ENCODE measurements at places on chromosomes 1 and 21. TPM values are rescaled to one million over a fixed set of nuclear protein-coding genes. Genes with fewer than 3 reads are reported as not detected.
A peak's percentile ranks its signal among the peaks of the same experiment; 100 is the strongest.

Gene DENND1B
- total RNA-seq, result 14.8 TPM

Gene ZNF684
- total RNA-seq, result 3.5 TPM

Gene CYP4Z1
- not detected for total RNA-seq

Gene DLGAP3
- 0.22 TPM for total RNA-seq

- no peak overlapping the region for H3K4me3 ChIP-seq
- no peak overlapping the region for H3K27ac ChIP-seq
- H3K36me3 ChIP-seq, result no peaks in the 10 kb centered on the region
- no peaks in the 10 kb centered on the region for H3K4me1 ChIP-seq
- DNase-seq, result no peak
Observed at GRCh38 chr1:80523861-80524260, 1276.9 kb upstream of the ADGRL2 start.

DNA sequence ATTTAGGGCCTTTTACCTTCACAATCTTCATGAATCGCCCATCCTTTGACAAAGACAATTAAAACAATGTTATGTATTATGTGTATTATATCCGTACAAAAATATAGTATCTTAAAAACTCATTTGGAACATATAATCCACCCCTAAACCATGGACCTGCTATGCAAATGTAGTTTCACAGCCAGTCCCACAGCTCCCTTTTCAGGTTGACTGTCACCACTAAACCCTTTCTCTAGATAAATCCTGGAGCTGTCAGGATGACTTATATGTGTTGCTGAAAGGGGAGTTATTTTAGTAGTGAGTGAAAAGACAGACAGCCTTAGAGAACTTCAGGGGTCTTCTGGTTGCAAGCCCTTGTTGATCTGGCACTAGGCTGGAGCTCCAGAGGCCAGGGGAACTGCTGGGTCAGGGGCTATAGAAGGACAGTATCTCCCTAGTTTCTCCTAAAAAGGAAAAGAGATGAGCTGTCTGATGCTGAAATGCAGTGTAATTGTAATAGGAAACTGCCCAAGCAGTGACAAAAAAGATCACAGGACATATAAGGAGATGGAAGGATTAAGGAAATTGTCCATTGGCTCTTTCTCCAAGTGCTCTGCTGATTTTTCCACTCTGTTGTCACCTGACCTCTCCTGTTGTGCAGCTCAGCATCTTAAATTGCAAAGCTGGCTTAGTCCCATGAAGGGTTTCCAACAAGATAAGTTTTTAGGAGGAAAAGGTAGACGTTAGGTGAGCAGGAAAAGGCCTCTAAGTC, 127.7 kb downstream of the S1PR1 start:
- no peak for DNase-seq
- peaks cover 25% of the 10 kb centered on the region for H3K4me1 ChIP-seq
- no peak overlapping the region for H3K4me3 ChIP-seq
- H3K27ac ChIP-seq, result peak overlapping the region; percentile 23
- no peaks in the 10 kb centered on the region for H3K27me3 ChIP-seq

DNA sequence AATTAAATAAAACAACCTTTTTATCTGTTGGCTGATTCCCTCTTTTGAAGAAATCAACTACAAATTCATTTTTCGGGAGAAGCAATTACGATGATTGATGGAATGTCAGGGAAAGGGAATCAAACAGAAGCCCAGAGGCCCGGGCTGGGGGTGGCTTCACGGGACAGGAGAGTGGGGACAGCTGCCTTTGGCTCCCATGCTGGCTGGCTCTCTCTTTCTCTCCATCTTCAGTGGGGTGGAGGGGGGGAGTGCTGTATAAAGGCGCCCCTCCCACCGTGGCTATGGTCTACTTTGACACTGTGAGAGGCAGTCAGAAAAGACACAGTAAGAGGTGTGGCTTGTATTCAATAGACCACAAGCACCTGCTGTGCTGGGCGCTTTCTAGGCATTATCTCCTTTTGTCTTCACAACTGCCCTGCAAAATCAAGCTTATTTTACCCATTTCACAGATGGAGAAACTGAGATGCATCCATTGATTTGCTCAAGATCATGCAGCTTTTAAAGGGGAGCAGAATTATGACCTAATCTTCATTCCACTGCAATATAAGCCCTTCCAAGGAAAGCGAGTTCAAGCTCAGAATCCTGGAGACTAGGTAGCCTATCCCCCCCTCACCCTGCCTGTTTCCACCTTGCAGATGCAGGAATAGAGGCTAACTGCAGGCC, 92.9 kb downstream of the GRIK3 start:
- H3K4me1 ChIP-seq, result no peaks in the 10 kb centered on the region
- no peak overlapping the region for H3K27ac ChIP-seq
- no peaks in the 10 kb centered on the region for H3K27me3 ChIP-seq
- no peak overlapping the region for H3K4me3 ChIP-seq
- DNase-seq, result no peak

- H3K4me1 ChIP-seq, result peaks cover 6% of the 10 kb centered on the region
- no peak overlapping the region for H3K4me3 ChIP-seq
- H3K27me3 ChIP-seq, result no peaks in the 10 kb centered on the region
- no peak overlapping the region for H3K27ac ChIP-seq
- no peak for DNase-seq
- peaks cover 18% of the 10 kb centered on the region for H3K36me3 ChIP-seq
Observed at GRCh38 chr1:222555992-222556615, 8.2 kb upstream of the HHIPL2 start.

GRCh38 chr21:16534408-16535101, 804.8 kb downstream of the USP25 start:
- no peak for DNase-seq
- peaks cover 41% of the 10 kb centered on the region for H3K4me1 ChIP-seq

DNA sequence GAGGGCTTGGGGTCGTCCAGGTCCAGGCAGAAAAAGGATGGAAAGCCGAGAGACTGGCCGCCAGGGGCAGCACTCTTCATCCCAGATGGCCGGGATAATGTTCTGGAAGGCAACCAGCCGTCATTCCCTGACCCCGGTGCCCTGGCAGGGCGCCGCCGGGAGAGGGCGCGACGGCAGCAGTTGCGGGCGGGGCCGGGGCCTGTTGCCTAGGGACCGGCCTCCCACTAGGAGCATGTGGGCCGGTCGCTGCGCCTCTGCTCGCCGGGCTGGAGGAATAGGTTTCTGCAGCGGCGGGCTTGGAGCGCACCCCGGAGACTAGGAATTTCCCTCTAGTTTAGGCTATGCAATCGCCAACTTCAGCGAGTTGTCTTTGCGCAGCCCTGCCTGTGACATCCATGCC, 11.0 kb downstream of the DMRTB1 start:
- no peak overlapping the region for H3K4me3 ChIP-seq
- no peaks in the 10 kb centered on the region for H3K36me3 ChIP-seq
- H3K4me1 ChIP-seq, result no peaks in the 10 kb centered on the region
- H3K27me3 ChIP-seq, result no peaks in the 10 kb centered on the region
- H3K27ac ChIP-seq, result no peak overlapping the region

GRCh38 chr1:91583326-91583755, 82.7 kb downstream of the CDC7 start:
- H3K27me3 ChIP-seq, result peaks cover 6% of the 10 kb centered on the region
- H3K36me3 ChIP-seq, result no peaks in the 10 kb centered on the region
- no peak for DNase-seq

DNA sequence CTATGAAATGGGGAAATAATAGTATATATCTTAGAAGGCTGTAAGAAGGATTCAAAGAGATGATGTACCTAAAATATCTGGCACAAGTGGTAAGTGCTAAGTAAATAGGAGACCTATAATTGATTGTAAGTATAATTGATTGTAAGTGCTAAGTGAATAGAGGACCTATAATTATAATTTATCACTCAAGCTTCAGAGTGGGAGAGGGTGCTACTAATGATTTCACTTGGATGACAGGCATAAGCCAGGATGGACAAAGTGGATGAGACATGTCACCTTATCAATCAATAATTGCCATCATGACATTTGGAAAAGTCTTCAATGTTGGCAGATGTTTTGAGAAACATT, 11.2 kb downstream of the RCAN1 start:
- no peak for DNase-seq
- H3K36me3 ChIP-seq, result no peaks in the 10 kb centered on the region
- peaks cover 2% of the 10 kb centered on the region for H3K4me1 ChIP-seq
- no peaks in the 10 kb centered on the region for H3K27me3 ChIP-seq
- H3K4me3 ChIP-seq, result no peak overlapping the region
- no peak overlapping the region for H3K27ac ChIP-seq

- peaks cover 69% of the 10 kb centered on the region for H3K27me3 ChIP-seq
- H3K27ac ChIP-seq, result no peak overlapping the region
- no peak for DNase-seq
- no peak overlapping the region for H3K4me3 ChIP-seq
Observed at GRCh38 chr1:18723701-18724411, 93.2 kb downstream of the PAX7 start.

- DNase-seq, result no peak
- no peaks in the 10 kb centered on the region for H3K27me3 ChIP-seq
- H3K36me3 ChIP-seq, result peaks cover 12% of the 10 kb centered on the region
- H3K4me1 ChIP-seq, result peaks cover 18% of the 10 kb centered on the region
- no peak overlapping the region for H3K4me3 ChIP-seq
Observed at GRCh38 chr1:43952731-43953346, 6.1 kb downstream of the IPO13 start.
